ENCODE measurements at places on chromosomes 16 and 17.

DNA sequence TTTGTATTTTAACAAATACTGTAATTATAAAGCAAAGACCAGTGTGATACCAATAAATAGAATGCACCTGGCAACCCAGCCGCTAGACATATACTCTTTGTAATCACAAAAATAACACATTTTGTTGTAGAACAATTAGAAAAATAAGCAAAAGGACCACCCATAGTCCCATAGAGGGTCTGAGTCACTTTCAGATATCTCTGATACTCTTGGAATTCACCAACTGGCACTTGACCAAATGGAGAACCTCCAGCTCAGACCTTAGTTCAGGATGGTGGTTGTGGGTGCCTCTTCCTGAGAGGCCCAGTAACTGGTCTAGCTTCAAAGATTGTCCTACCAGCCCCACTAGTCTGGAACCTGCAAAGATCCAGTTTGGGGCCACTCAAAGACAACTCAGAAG, 789 bp upstream of the TERF2 start:
- no peak for DNase-seq

DNA sequence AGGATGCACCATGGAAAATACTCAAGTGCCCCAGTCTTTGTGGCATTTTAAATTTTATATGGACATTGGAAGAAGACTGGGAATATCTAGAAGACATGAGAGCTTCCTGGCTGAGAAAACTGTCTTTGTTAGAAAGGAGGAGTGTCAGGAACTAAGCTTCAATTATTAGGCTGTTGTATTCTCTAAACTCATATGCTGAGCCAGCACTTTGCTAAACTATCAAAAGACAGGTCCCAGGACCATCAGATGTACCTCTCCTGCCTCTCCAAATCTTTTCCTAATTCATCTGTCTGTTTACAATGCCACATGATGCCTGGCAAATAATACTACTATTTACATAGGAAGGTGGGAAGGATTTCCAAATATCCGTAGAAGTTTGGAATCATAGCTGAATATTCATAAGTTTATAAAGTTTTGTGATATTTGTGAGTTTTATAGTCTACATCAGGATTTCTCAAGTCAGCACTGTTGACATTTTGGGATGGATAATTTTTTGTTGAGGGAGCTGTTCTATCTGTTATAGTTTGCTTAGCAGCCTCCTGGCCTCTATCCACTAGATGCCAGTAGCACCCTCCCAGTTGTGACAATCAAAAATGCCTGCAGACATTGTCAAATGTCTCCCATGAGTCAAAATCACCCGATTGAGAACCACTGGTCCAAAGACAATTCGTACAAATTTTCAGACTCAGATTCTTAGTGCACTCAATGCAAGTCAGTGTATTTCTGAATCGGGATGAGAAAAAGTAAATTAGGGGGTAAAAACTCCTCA, 61.2 kb upstream of the NETO2 start:
- no peak for DNase-seq

DNA sequence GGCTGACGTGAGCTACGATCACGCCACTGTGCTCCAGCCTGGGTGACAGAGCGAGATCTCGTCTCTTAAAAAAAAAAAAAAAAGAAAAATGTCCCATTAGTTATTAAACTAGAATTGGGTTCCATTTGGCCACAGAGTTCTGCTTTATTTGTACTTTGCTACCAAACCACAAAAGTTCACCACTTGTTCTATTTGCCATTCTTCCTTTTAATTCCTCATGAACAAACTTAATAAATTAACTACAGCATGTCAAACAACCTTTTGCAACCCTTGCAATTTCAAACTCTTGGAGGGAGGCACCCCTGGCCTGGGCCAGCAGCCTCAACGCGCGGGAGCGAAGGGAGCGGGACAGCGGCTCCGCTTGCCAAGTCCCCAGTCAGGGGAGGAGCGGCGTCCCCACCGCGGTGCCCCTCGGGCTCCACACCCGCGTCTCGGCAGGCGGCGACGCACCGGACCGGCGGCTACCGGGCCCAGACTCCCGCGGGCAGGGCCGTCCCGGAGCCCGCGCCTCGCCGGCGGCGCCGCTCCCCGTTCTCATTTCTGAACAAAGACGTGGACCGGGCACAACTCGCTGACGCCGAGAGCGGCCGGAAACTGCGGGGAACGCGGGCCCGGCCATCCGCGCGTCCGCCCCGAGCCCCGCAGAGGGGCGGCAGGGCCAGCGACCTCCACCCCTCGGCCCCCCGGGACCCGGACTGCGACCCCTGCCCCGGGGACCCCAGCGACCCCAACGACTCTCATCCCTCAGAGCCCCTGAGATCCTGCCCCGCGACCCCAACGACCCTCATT, 775 bp downstream of the CYTH1 start:
- no peak for DNase-seq

DNA sequence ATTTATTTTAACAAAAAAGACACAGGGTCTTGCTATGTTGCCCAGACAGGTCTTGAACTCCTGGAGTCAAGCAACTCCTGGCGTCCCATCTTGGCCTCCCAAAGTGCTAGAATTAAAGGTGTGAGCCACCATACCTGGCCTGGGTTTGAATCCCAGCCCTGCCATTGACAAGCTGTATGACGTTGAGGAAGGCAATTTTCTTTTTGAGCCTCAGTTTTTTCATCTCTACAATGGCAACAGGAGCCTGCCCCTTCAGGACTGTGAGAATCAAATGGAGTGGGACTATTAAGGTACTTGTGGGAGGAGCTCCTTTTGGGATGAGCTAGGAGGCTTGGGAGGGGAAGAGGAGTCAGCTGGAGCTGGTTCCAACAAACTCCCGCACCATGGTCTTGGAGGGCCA, 6.2 kb downstream of the RARA start:
- no peak for DNase-seq

DNA sequence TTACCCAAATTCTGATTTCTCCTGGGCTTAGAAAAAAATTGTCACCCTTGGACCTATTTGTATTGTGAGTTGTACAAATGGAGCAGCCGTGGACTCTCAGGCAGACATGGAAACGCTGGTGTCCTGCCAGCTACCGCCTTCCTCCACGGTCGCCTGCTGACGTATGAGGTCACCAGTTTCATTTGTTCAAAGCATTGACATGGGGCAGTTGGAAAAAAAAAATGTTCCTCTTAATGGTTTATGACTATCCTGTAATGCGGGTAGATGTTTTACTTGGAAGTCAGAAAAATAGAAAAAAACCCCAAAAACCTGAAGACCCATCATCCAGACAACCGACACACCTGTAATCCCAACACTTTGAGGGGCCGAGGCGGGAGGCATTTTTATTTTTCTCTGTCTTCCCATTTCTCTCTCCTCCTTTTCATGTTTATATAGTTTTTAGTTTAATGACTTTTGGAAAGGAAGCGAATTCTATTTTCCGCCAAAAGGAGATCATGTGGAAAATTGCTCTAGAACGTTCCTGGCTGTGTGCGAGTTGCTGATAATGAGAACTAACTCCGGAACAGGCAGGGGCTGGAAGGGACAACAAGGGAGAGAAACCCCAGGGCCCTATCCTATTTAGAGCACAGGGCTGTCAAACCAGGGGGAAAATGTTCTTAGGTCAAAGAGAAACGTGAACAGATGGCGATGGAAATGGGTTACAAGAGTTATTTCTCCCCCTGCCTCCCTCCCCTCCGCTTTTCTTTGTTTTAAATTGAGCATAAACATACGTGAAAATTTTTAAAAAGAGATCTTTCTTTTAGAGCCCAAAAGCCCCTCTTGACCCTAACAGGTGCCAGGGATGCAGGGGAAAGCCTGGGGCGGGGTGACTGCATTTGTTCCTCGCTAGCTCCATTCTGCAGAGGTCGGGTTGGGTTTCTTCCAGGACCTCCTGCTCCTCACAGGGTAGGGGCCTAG, 13.7 kb downstream of the DNAH17 start:
- DNase-seq = no peak

DNA sequence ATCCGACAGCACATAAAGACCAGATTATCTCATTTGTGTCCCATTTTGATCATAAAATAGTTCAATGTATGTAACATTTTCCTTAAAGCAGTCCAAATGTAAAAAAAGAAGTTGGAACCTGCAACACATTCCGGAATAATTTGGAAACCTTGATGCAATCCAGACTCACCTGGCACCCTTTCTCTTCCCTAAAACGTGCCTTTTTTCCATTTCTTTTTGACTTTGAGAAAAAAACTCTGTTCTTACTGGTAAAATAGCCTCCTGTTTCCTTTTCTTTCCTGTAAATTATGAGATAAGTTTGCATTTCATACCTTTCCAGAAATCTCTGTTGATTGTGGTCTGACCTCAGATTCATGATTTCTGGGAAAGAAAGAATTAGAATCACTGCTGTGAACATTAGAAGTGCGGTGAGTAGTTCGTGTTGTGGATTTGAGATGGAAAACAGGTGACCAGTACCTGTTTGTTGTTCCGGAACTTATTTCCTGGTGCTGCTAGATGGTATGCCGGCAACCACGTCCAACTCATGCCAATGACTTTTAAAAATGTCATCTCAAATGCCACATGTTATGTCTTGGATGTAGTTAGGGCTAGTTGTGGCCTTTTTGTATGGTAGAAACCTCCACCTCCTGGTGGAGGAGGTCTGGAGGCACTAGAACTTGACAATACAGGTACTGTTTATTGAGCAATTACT, 108.1 kb downstream of the SOCS1 start:
- no peak for DNase-seq

DNA sequence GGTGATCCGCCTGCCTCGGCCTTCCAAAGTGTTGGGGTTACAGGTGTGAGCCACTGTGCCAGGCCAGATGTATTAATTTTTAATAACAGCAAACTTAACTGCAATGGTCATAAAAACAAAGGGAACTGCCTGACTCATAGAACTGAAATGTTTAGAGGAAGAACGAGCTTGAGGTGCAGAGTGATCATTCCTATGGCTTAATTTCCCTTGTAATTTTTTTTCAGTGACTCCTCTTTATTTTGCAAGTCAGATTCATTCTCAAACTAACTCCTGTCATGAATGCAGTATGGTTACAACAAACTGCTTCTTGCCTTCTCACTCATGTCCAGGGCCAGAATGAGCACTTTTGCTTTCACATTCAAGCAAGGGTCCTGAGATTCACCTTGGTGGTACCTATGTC, 231.3 kb downstream of the HAPSTR1 start:
- no peak for DNase-seq

- no peak for DNase-seq
These were observed 269.9 kb downstream of the SHISA9 start for GRCh38 chr16:13171313-13171712.

- DNase-seq = no peak
These were observed 25.3 kb downstream of the MGRN1 start for GRCh38 chr16:4649744-4650442.

- peak; percentile 6 for DNase-seq
These were observed 88.3 kb upstream of the GSE1 start for GRCh38 chr16:85524630-85525419.

DNA sequence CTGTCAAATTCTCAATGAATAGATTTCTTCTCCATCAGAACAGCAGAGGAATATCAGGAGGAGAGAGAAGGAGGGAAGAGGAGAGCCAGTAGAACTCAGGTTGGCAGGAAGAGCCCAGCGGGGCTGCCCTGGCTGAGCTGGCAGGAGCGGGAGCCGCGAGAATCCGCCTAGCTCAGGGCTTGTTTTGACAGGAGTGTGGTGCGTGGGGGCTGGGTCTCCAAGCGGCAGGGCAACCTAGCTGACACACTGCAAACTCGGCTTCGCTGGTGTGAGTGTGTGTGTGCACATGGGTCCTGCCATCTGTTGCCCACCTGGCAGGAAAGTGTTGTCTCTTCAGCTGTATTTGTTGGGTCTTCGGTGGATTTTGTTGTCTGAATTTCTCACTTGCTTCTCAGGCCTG, 27.9 kb upstream of the BCAR1 start:
- DNase-seq = no peak

DNA sequence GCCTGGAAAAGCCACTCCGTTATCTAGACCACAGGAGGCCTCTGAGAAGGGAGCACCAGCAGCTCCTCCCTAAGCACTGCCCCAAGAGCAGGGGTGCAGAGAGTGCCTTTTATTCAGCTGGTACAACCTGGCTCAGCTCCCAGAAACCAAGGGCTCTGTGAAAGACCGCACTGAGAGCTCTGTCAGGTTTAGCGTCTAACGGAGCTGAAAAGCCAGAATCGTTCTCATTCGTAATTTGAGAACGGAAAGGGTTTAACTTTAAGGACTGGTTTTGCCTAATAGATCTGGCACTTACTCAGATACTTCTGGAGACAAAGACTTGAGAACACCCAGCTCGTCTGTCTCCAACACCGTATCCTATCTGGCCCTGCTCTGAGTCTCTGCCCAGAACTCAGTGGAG, 13.5 kb downstream of the MPG start:
- DNase-seq = no peak

GRCh38 chr17:56521414-56522141, 71.9 kb upstream of the NOG start:
- no peak for DNase-seq

DNA sequence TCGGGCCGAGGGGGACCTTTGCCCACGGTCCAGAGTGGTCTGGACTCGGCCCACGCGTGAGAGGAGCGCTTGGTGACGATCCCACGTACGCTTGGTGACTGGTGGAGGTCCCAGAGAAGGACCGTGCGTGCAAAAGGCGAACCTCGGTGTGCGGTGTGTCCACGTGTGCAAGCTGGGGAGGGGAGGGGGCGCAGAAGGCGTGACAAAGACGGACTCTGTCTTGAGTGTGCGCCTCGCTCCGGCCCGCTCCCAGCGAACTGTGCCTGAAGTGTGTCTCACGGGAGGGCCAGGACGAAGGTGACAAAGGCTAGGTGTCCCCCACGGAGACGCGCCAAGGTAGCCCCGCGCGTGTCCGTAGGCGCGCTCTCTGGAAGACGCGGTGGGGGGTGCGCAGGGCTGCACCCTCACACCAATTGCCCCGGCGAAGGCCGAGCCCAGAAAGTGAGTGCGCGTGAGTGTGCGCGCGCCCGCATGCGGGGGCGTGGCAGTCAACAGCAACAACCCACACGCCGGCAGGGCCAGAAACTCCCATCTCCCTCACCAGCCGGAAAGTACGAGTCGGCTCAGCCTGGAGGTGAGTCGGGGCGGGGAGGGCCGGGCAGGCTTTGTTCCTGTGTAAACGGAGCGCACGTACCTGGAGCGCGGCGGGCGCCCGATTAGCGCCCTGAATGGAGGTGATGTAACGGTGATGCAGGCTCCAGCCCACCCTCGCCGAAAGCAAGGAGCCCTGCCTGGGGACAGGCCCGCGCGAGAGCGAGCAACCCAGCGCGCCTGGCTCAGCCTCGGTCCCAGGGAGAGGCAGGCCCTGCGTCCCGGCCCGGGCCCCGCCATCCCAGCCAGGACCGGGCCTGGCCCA, at the start of gene GPRC5C:
TSS of gene GPRC5C (plus strand) at position 521 of the 856 bp plus-strand sequence. CDS start 7,689 bp downstream, outside the sequence.
- DNase-seq = no peak

DNA sequence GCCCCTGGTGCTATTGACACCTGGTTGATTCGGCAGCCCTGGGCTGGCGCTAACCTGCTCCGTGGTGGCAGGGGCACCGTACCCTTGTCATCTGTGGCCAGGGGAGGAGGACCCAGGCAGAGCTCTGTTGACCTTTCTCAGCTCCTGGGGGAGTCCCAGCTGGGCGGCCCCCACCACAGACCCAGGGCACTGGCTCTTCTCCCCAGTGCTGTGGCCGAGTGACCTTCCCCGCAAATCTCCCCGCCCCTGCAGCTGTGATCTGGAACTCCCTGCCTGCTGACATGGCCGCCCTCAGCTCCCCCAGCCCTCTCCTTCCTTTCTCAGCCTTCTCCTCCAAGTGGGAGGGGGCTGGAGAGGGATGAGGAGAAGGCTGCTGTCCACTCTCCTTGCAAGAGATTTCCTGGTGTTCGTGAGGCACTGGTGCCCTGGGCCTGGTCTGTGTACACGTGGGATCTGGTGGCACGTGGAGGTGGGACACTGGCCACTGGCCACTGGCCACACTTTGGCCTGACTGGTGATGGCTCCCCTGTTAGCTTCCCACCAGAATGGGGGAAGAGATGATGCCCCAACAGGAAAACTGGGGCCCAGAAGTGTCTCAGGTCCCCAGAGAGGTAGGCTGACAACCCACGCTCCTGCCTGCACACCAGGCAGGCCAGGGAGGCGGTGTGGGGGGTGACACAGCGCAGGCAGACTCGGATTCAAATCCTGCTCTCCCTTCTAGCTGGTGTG, 8.2 kb downstream of the FMNL1 start:
- DNase-seq = no peak
